ENCODE measurements at places on chromosomes 4 and X.

DNA sequence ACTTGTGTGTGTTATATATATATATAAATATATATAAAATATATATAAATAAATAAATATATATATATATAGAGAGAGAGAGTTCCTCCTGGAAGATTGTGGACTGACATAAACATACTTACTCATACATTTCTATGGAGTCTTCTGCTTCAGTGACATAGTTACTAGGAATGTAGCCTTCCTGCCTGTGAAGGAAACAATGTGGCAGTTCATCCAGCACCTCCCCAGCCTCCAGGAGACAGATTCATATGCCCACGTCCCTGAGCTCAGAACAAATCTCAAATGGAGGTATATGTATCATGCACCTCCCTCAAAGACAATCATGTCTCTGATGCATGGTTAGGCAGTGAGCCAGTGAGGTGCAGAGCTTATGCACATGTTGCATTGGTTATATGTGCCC is 11.4 kb upstream of the TIMM8A start:
- no peak for DNase-seq

DNA sequence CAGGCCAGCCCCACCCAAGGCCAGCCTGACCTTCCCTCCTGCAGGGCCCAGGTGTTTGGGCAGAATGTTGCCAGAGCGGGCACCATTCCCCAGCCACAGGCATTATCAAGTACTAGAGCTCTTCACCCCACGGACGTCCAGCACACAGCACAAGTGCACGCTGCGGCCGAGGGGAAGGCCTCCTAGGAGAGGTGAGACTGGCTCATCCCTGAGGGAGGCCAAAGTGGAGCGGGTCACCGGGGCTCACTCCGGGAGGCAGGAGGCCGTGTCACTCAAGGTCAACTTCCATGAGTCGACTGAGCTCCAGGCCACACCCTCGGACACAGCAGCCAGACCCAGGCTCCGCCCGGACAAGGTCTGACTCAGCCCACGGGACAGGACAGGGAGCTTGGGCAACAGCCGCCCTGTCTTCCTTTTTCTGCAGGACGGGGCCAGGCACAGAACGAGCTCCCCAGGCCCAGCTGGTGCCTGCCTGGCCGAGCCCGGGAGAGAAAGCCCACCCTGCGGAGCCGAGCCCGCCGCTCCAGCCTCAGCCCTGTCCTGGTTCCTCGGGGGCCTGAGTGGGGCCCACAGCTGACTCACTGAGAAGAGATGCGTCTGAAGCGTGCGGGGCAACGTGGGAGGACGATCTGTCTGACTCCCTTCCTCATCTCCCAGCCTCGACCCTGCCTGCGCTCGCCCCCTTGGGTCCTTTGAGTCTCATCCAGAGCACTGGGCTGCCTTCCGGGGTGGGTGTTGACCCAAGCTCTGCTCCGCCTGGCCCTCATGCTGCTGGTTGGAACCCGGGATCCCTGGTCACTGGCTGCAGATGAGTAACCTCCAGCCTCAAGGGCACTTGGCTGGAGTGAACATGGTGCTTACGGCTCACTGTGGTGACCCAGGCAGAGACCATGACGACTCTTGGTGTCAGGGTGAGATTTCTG is 1.6 kb downstream of the SLC49A3 start:
- DNase-seq: no peak

DNA sequence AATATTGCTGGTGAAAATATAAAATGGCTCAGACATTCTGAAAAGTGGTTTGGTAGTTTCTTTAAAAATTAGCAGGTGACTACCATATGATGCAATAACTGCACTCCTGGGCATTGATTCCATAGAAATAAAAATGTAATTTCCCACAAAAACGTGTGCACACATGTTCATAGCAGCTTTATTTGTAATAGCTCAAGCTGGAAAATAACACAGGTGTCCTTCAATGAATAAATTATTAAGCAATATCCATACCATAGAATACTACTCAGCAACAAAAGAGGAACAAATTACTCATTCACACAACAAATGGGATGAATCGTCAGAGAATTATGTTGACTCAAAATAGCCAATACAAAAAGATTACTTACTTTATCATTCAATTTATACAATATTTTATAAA is 893.7 kb upstream of the SLIT2 start:
- no peak for DNase-seq

DNA sequence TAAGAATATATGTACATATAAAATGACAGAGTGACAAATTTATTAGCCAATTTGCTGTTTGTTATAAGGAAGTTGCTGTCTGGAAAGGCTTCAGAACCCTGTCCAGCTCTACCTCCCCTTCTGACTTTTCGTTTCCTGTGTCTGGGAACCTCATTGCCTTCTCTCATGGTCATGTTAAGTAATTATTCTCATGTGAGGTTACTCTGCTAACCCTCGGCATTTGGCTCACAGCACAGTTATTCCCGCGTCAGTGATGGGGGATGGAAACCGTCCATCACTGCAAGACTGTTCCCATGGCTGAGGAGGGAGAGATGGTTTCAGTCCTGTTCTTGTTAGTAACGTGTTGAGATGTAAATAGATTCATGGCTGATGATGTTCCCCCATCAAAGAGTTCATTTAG is 11.9 kb downstream of the EDNRA start:
- DNase-seq: no peak

DNA sequence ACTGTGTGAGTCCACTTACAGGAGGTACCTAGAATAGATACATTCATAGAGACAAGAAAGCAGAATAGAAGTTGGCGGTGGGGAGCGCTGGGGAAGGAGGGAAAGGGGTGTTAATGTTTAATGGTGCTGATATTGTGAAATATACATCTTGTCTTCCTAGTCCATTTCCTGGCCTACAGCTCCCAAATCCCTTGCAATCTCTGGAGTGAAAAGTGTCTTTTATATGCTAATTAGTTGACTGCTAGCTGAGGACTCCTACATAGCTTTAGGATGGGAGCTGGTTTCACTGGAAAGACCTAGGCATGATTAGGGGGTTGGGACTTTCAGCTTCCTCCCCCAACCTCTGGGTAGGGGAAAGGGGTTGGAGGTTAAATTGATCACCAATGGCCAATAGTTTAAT is 36.0 kb downstream of the FUNDC1 start:
- no peak for DNase-seq

GRCh38 chr4:151569650-151570049 is 160.7 kb downstream of the FHIP1A start:
- DNase-seq: no peak

GRCh38 chrX:118498755-118499154 is 3.1 kb downstream of the DOCK11 start:
- DNase-seq: no peak

DNA sequence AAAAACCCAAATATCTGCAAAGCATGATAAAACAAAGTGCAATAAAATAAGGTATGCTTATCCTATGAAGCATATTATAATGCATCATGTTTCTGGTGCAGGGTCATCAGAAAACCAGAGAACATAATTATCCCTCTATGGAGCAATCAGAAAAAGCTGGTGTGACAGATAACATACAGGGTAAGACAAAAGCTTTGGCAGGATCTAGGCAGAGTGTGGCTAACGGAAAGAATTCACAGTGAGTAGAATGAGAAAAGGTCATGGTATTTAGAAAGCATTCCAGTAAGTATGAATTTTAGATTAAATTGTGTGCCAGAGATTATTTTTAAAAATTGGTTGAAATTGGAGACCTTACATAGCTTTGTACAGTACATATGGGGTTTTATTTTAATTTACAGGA is 29.0 kb upstream of the UGT2B4 start:
- no peak for DNase-seq

GRCh38 chr4:41505161-41505661 is 32.7 kb upstream of the LIMCH1 start:
- no peak for DNase-seq

GRCh38 chr4:20253735-20254409 is 2.2 kb downstream of the SLIT2 start:
- no peak for DNase-seq

DNA sequence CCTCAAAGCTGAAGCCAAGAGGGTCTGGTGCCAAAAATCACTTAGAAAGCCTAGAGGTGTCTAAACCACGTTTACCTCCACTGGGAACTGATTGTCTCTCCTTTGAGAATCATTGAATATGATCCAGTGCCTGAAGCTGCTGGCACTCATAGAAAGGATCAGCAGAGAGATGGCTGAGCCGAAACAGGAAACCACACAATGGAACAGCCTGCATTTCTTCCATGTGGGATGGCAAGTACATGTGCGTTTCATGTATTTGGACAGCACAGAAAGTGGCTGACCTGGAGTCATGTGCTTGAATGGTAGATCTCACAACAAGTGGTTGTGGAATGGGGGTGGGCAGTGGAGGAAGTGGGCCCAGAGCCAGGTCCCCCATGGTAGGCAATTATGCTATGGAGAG is 533.7 kb downstream of the INPP4B start:
- no peak for DNase-seq
